ENCODE measurements at places on chromosomes 6 and 20.

DNA sequence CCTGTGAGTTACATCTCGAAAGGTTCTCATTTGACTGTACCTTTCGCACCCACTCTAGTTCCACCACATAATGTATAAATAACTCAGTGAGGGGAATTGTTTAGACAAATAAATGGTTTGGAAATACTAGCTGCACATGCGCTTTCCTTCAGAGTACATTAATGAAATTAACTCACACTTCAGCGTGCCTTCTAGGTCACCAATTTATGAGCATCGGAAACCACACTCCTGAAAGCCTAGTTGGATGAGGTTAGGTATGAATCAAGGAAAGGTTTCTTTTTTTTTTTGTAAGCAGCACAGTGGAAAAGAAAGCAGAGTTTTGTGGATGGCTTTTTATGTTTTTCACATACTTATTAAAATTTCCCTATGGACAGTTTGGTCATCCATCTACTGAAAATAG, 247.8 kb upstream of the TCF21 start:
- no peak for DNase-seq

- no peak for DNase-seq
Measured at GRCh38 chr20:3188823-3189413, 15.6 kb downstream of the DDRGK1 start.

DNA sequence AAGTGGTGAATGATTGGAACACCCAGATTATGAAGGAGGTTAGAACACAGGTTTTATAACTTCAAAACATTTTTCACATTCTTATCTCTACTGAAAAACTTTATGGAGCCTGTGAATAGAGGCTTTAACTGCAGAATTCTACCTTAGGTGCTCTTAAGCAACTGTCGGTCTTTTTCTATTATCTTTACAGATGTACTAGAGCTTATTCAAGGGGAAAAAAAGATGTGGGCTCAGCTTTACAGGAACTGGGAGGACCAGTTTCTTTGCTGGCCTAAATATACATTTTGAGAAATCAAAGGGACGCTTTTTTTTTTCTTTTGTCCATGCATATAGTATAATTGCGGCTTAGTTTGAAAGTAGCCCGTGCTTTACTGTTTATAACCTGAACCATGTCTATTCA, 58.9 kb downstream of the UST start:
- no peak for DNase-seq

- DNase-seq, result no peak
Measured at GRCh38 chr20:2527762-2528161, 8.6 kb upstream of the TMC2 start.

DNA sequence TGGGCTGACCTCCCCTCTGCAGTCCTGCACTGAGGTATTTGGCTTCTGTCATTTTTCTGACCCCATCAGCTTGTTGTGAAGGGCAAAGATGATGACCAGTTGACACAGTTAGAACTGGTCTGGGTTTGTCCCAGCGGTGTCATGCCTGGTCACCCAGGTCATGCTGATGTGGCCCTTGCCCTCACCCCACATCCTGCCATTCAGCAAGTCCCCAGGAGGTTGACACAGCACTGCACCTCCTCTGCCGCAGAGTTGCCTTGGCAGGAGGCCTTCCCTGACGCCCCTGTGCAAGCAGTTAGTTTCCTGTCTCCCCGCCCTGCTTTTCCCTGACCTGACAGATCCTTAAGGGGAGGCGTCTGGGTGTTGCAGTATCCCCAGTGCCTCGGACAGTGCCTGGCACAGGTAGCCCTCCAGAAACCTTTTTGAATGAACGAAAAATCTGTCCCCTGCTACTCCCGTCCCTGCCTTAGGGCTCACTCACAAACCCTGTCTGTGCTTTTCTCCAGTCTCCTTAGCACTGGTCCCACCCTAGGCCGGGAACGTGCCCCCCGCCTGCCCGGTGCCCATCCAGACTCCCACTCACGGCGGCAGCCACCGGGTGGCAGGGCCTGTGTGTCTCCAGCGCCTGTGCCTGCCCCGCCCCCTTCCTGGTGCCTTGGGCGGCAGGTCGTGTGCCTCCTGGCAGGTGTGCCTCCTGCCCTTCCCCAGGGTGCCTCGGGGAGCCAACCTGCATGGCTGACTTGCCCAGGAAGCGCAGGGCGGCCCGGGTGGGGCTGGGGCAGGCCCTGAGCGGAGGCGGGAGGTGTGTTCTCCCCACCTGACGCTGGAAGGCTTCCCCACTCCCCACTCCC, 146.3 kb upstream of the RNF24 start:
- no peak for DNase-seq

DNA sequence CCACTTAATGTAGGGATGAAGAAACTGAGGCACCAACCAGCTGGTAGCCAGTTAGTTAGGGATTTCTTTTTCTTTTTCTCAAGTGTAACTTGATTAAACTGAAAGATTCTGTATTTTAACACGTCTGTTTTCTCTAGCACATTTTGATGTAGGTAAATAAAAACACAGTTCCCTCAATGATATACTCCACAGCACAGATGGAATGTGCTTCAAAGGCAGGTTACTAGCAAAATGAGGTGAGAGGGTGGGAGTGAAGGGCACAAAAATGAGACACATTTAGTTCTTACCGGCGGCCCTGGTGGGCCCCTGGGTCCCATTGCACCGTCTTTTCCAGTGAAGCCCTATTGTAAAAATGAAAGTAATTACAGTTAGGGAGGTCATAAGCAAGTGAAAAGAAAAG, 108.9 kb downstream of the COL12A1 start:
- no peak for DNase-seq

DNA sequence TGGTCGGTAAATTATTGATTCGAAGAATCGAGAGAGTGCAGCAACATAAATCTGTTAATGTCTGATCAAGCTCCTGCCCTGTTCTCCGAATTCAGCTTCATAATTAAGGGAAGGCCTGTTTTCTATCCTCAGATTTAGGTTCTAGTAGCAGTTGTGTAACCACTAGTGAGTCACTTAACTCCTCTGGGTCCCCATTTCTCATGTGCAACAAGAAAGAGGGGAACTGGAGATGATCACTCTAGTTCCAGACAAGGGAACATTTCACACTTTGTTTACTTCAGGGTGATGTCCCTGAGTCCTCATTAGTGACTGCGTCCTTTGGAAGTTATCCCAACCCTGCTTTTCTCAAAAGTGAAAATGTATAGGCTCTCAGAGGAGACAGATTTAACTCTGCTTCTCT, 68.1 kb upstream of the RNF146 start:
- no peak for DNase-seq

DNA sequence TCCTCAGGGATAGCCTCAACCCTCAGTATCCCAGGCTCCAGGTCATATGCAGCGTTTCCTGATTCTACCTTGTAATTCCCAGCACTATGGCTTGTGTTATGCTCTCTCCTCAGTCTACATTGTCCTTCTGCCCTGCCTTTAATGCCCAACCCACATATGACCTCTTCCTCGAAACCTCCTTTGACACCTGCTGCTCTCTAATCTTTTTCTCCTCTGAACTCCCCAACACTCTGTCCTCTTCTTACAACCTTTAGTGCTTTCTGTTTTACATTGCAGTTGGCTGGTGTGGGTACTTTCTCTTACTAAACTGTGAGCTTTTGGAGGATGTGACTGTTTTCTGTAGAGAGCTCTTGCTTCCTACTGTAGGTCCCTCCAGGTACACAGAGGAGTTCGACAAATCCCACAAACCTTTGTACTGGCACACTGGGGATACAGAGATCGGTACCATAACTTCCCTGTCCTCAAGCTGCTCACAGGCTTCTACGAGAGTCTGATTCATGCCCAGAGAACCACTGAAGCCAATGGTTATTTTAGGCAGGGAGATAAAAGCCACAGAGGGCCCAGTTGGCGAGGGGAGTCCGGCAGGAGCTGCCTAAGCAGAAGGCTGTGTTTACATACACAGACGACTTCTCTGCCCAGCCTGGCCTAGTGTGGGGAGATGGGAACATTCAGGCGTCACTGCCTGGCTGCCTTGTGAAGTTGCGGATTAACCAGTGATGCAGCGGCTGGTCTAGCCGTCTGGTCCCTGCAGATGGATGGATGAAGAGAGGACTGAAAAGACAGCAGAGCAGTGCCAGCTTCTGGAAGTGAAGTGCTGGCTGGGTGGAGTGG, 8.4 kb upstream of the EPB41L1 start:
- DNase-seq, result no peak

DNA sequence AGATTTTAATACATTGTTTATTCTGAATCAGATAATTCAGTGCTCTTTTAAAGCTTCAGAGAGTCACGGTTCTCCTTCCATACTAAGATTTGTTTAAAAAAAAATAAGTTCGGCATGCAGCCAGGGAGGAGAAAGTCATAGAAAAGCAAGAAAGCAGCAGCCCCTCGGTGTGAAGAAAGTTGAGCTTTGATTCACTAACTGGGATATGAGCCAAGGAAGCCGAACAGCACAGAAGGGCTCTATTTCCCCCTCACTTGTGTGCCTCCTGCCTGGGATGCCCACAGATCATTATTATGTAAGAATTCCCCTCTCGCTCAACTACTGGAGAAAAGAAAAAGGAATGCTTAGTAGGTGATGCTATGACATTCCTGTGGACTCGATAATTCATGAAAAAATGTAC, 69.3 kb upstream of the SYNJ2 start:
- DNase-seq, result no peak

All from NCI-H1417 treated with DMSO at 0.1 percent for 48 hours (cell line).